ENCODE measurements at places on chromosomes 13 and 19. TPM values are rescaled to one million over a fixed set of nuclear protein-coding genes. Genes with fewer than 3 reads are reported as not detected.
A peak's percentile ranks its signal among the peaks of the same experiment; 100 is the strongest.

Gene FXYD3
- 0.33 TPM for polyA plus RNA-seq

Gene SMIM44
- polyA plus RNA-seq = not detected

Gene ZNF223
- 1.0 TPM for polyA plus RNA-seq

Gene CAPS
- 2.4 TPM for polyA plus RNA-seq

Gene SELENOV
- 10.7 TPM for polyA plus RNA-seq

Gene GJA3
- 0.16 TPM for polyA plus RNA-seq

Gene ENOX1
- polyA plus RNA-seq = 0.23 TPM

Gene TICAM1
- 0.57 TPM for polyA plus RNA-seq

Gene GPR108
- 63.9 TPM for polyA plus RNA-seq

Gene CCL25
- polyA plus RNA-seq = 0.46 TPM

Gene ATP7B
- polyA plus RNA-seq = 4.1 TPM

DNA sequence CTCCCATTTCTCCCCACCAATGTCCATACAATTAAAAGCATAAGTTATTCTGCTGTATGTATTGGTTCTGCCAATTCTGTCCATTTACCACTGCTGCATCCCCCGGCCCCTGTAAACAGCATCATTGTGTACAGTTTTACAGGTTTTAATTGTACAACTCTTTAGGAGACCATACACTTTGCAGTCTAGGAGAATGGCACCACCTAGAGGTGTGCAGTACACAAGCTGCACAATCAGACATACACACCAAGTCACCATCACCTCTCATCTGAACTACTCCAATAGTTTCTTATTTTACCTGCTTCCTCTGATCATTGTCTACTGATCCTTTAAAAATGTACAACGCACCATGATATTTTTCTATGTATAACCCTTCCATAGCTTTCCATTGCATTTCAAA lies 855.9 kb upstream of the KLHL1 start:
- H3K27me3 ChIP-seq = no peaks in the 10 kb centered on the region
- no peaks in the 10 kb centered on the region for H3K36me3 ChIP-seq
- H3K4me1 ChIP-seq = no peaks in the 10 kb centered on the region

- no peak for DNase-seq
- H3K36me3 ChIP-seq = no peaks in the 10 kb centered on the region
- peak overlapping the region; percentile 68 for H3K4me3 ChIP-seq
- H3K27me3 ChIP-seq = peaks cover 6% of the 10 kb centered on the region
- H3K27ac ChIP-seq = no peak overlapping the region
These were observed 788 bp upstream of the DLEU7 start for GRCh38 chr13:50844084-50844875.

- DNase-seq = no peak
- peaks cover 13% of the 10 kb centered on the region for H3K4me1 ChIP-seq
- H3K4me3 ChIP-seq = no peak overlapping the region
These were observed 146.3 kb downstream of the GGACT start for GRCh38 chr13:100442095-100442832.

DNA sequence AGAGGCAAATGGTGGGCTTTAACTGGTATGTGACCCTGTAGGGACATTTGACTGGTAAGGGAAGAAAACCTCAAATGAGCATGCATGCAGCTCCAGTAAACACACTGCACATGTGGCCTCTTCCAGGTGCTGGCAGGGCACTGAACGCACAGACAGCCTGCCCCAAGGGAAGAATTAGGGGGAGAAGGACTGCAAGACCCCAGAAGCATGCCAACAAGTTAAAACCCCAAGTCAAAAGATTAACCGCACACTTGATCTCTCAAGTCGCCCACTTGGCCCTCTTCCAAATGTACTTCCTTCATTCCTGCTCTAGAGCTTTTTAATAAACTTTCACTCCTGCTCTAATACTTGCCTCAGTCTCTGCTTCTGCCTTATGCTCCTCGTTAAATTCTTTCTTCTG lies 46.9 kb upstream of the SLITRK1 start:
- DNase-seq = no peak
- H3K4me1 ChIP-seq = no peaks in the 10 kb centered on the region
- no peak overlapping the region for H3K4me3 ChIP-seq
- H3K27me3 ChIP-seq = no peaks in the 10 kb centered on the region
- H3K36me3 ChIP-seq = no peaks in the 10 kb centered on the region

GRCh38 chr19:39363901-39364457 lies 21.8 kb downstream of the SAMD4B start:
- no peaks in the 10 kb centered on the region for H3K4me1 ChIP-seq
- H3K4me3 ChIP-seq = no peak overlapping the region
- H3K27me3 ChIP-seq = no peaks in the 10 kb centered on the region
- H3K27ac ChIP-seq = no peak overlapping the region
- peaks cover 2% of the 10 kb centered on the region for H3K36me3 ChIP-seq
- DNase-seq = no peak

GRCh38 chr13:24661713-24662112 lies 18.5 kb upstream of the ATP12A start:
- H3K4me3 ChIP-seq = no peak overlapping the region
- no peak overlapping the region for H3K27ac ChIP-seq
- no peaks in the 10 kb centered on the region for H3K27me3 ChIP-seq

- no peaks in the 10 kb centered on the region for H3K36me3 ChIP-seq
- no peaks in the 10 kb centered on the region for H3K27me3 ChIP-seq
- no peak overlapping the region for H3K27ac ChIP-seq
These were observed 545.4 kb downstream of the SUCLA2 start for GRCh38 chr13:47455626-47456025.

DNA sequence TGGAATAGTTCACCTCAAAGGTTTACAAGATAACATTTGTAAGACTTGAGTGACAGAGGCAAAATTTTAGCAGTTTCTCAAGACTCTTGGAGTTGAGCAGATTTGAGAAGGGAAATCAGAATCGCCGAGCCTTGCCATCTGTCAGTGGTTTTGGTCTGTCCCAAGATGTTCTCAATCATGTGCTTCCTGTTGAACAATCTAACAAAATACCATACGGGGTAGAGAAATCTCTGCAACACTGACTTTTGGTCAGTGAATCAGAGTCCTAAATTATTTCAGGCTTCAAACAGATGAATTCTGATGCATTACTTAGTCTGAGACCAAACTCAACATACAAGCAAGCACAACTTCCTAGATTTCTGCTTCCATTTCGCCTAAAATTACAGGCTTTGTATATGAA lies 3.8 kb downstream of the KCTD12 start:
- H3K27ac ChIP-seq = no peak overlapping the region
- H3K4me3 ChIP-seq = no peak overlapping the region
- H3K36me3 ChIP-seq = no peaks in the 10 kb centered on the region

DNA sequence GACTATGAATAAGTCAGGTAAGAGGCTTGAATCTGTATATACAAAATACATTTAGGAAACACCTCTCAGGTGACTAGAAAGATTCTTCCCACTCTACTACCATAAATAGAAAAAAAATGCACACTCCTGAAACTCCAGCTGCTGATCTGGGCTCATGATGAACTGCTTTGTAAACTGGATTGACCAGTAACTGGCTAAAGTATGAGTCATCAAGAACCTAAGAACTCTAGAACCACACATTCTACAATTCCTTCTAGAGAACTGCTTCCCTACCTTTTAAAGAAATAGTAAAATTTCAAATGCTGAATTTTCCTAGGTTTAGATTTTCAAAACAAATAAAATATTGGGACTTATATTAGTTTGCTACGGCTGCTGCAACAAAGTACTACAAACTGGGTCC lies 55.2 kb downstream of the ELF1 start:
- H3K4me3 ChIP-seq = no peak overlapping the region
- H3K27ac ChIP-seq = no peak overlapping the region
- no peaks in the 10 kb centered on the region for H3K27me3 ChIP-seq
- no peaks in the 10 kb centered on the region for H3K4me1 ChIP-seq
- H3K36me3 ChIP-seq = no peaks in the 10 kb centered on the region

GRCh38 chr13:95201814-95202651 lies 99.2 kb downstream of the ABCC4 start:
- H3K27me3 ChIP-seq = no peaks in the 10 kb centered on the region
- H3K4me1 ChIP-seq = no peaks in the 10 kb centered on the region
- H3K36me3 ChIP-seq = no peaks in the 10 kb centered on the region
- H3K27ac ChIP-seq = no peak overlapping the region

GRCh38 chr13:59086147-59086546 lies 1077.6 kb downstream of the DIAPH3 start:
- no peaks in the 10 kb centered on the region for H3K36me3 ChIP-seq
- no peaks in the 10 kb centered on the region for H3K4me1 ChIP-seq
- H3K27me3 ChIP-seq = no peaks in the 10 kb centered on the region
- DNase-seq = no peak
- H3K4me3 ChIP-seq = no peak overlapping the region

DNA sequence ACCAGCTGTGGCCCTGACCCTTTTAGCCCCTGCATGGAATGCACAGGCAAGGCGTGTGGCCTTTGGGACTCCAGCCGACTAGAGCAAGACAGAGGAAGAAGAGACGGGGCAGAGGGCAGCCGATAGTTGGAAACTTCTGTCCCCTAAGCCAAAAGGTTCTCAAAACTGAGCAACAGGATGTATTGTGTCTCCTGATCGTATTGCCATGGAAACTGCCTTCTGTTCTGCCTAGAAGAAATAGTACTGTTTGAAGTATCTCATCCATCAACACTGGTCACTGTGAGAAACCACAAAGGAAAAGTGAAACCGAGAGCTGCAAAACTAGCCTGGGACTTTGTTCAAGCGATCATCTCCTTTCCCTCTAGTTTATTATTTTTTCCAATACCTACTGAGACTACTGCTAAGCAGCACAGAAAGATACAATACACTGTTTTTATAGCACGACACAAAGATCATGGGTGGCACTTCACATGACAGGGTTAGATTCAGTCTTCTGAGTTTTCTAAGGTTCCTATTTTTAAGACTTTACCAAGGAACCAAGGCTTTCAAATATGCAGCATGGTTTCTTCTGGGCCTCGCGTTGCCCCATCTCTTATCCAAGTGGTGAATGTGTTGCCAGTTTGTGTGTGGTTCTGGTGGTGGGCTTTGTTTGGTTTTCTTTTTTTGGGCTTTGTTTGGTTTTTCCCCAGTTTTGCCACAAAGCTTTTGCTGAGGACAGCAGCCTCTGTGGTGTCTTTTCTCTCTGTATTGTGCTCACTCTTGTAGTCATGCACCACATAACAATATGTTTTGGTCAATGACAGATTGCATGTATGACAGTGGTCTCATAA lies 49.3 kb upstream of the GPR183 start:
- no peaks in the 10 kb centered on the region for H3K4me1 ChIP-seq
- H3K4me3 ChIP-seq = no peak overlapping the region
- no peak overlapping the region for H3K27ac ChIP-seq
- H3K36me3 ChIP-seq = no peaks in the 10 kb centered on the region
- no peak for DNase-seq

DNA sequence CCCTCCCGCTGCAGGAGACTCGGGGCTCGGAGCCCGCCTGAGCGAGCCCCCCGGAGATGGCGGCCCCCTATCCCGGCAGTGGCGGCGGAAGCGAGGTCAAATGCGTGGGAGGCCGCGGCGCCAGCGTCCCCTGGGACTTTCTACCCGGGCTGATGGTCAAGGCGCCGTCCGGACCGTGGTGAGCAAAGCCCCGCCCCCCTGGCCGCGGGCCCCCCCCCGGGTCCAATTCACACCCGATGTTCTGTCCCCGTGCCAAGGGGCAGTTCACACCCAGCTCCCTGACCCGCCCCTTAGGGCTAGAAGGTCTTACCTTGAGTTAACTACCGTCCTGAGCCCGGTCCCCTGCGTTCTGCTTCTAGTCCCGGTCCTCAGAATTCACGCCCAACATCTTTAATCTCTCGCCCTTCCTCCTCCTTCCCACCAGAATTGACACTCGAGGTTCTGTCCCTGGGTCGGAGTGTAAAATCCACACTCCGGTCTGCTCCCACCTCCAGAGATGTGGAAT lies 1.4 kb downstream of the NPAS1 start:
- H3K27ac ChIP-seq = no peak overlapping the region
- peaks cover 13% of the 10 kb centered on the region for H3K4me1 ChIP-seq
- peaks cover 53% of the 10 kb centered on the region for H3K27me3 ChIP-seq
- H3K4me3 ChIP-seq = peak overlapping the region; percentile 38
- no peaks in the 10 kb centered on the region for H3K36me3 ChIP-seq
- peak; percentile 71 for DNase-seq

DNA sequence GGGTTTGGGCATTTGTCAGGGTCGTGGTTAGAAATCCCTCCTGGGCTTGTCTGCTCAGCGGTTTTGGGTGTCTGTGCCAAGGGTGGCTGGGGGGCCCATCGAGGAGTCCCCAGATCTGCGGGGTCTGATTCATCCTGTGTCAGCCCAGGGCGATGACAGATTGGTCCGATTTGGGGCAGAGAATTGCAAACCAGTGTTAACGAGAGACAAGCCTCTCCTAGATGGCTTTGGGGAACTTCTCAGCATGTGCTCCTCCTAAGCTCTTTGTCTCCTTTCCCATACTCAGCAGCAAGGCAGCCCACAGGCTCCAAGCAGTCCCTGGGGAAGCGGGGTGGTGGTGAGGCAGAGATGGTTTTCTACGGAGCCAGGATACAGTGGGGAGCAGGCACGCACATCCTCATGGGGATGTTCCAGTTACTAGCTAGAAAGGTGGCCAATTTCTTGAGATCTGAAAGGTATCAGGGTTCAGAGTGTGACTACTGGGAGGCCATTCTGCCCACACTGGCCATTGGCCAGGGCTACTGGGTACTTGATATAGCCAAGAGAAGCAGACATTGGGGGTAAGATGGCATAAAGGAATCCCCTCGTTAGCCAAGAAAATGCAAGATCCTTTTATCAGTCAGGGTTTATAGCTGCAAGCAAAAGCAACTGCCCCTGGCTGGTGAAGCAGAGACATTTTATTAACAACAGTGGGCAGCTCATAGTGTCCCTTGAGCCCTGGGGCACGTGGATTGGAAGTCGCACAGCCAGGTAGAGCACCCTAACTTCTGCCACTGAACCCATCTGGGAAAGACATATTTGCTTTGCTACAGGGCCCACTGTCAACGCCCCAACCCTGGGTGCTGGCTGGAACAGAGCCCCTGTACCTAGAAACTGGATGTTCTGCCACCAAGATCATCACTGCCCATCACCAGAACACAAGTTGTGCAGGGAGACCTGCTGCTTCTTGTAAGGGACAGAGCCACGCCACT lies 63.6 kb downstream of the RGCC start:
- no peak overlapping the region for H3K27ac ChIP-seq
- no peak overlapping the region for H3K4me3 ChIP-seq
- no peaks in the 10 kb centered on the region for H3K4me1 ChIP-seq
- no peaks in the 10 kb centered on the region for H3K27me3 ChIP-seq
- no peak for DNase-seq

- H3K4me3 ChIP-seq = no peak overlapping the region
- H3K4me1 ChIP-seq = no peaks in the 10 kb centered on the region
- H3K27ac ChIP-seq = no peak overlapping the region
- H3K36me3 ChIP-seq = no peaks in the 10 kb centered on the region
- no peak for DNase-seq
- H3K27me3 ChIP-seq = no peaks in the 10 kb centered on the region
These were observed 34.5 kb downstream of the MTUS2 start for GRCh38 chr13:28854657-28855056.

DNA sequence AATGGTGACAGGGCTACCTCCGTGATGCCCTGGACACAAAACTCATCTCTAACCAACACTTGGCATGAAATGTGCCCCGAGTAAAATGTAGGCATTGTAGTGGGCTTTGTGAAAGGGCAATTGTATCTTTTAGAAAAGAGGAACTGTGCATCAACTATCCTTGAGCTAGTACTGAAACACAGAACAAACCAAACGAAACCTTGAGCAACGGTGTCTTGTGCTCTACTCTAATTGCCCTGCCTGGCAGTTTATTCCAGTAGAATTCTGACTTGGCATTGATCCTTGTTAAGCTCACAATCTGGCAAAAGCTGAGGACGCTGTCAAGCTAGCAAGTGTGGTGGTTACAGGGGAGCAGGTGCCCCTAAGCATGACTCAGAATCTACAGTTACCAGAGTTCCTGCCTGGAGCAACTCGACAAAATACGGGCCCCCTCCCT lies 707.1 kb upstream of the SPRY2 start:
- no peaks in the 10 kb centered on the region for H3K27me3 ChIP-seq
- no peak overlapping the region for H3K27ac ChIP-seq
- H3K4me1 ChIP-seq = no peaks in the 10 kb centered on the region
- DNase-seq = no peak
- H3K36me3 ChIP-seq = no peaks in the 10 kb centered on the region
- no peak overlapping the region for H3K4me3 ChIP-seq

Data from H1 (cell line).